Stimulated activated CD8-positive, alpha-beta memory T cell treated with anti-CD3 and anti-CD28 coated beads, Interleukin-7, amount 100 ng/mL, for 48 hours (primary cell): ENCODE measurements at places on chromosomes 4 and X.

DNA sequence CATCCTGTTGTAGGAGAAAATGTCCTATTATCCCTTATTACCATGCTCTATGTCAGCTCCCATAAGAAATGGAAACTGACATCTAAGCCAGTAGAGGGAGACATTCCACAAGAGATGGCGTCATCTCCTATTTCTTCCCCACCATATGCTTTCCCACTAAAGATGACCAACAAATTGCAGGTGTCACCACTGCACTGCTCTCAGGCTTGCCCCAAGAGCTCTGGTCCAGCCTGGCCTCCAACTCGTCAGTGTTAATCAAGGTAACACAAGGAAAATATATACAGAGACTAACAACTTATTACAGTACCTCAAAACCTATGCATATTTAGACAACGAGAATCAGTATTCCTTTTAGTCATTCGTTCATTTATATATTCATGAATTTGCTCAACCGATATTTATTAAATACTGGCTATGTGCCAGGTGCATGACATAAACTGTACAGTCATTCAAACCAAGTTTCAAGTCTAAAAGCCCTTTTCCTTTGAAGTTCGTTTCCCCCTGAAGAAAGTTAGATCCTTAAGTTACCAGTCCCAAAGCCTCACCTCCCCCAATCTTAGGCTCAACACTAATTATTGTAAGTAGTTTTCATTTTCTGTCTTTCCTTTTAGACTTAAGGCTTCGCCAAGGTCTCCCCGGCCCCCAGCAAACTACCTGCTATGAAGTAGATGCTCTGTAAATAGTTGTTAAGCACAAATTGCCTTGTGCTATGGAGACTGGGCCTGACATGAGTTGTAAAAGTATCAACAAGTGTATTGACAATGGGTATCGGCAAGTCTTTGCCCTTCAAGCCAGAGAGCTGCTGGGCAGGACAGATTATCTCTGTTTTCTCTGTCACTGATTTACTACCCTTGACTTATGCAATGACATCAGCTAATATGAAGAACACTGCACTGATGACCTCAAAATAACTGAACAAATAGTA, 3.1 kb upstream of the FGB start:
- no peak for DNase-seq

GRCh38 chr4:134691915-134692314, 490.3 kb upstream of the PABPC4L start:
- no peak for DNase-seq

DNA sequence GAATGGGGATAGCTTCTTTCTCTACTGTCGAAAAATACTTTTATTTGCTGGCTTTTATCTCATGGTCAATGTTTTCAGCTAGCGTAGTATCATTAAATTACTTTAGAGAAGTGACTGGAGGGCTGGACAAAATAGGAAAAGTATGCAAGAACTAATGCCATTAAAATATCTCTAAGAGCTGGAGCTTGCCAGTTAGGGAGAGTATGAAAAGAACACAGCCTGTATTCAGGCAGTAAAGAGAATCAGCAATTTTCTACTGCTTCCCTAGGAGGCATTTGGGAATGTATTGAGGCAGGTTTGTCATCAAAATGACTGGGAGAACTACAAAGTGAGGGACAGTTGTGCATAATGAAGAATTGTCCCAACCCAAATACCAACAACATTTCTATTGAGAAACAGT, 43.0 kb upstream of the FTHL17 start:
- no peak for DNase-seq

- DNase-seq = no peak
Measured at GRCh38 chrX:105711805-105712204, 110.5 kb upstream of the NRK start.

DNA sequence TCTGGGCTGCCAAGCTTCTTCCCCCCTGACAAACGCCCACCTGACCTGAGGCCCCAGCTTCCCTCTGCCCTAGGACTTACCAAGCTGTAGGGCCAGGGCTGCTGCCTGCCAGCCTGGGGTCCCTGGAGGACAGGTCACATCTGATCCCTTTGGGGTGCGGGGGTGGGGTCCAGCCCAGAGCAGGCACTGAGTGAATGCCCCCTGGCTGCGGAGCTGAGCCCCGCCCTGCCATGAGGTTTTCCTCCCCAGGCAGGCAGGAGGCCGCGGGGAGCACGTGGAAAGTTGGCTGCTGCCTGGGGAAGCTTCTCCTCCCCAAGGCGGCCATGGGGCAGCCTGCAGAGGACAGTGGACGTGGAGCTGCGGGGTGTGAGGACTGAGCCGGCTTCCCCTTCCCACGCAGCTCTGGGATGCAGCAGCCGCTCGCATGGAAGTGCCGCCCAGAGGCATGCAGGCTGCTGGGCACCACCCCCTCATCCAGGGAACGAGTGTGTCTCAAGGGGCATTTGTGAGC, 37.0 kb downstream of the HTRA3 start:
- DNase-seq = no peak

DNA sequence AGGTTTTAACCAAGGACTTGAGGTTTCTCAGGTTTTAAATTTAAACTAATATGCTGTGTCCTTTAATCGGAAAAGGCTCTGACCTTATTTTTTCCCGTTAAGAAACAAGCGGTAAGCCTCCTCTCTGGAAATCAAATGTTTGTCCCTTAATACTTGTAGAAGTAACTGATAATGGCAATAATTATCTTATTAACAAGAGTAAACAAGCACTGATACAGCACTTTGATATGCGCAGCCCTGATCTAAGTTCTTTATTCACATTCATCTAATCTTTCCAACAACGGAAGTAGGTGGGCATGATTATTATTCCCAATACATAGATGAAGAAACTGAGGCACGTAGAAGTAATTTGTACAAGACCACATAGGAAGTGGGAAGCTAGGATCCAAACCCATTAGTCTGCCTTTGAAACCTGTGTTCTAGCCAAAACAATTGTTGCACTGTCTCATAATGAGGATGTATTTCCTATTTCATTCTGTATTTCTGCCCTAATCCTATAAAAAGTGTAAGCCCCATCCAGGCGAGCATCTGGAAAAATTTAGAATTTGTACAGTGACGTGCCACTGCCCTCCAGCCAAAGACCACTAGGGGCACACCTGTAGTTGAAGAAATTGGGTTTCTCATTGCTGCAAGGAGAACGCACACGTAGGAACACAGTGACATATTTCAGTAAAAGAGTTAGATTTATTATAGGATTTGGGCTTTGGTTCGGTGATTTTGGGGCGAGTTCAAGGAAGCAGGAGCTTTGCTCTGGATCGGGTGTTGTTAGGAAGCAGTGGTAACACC, 606 bp downstream of the CXorf58 start:
- DNase-seq = no peak

- no peak for DNase-seq
Measured at GRCh38 chr4:17997129-17997528, 24.4 kb downstream of the LCORL start.

GRCh38 chr4:126328914-126329313, 1014.2 kb downstream of the FAT4 start:
- no peak for DNase-seq

DNA sequence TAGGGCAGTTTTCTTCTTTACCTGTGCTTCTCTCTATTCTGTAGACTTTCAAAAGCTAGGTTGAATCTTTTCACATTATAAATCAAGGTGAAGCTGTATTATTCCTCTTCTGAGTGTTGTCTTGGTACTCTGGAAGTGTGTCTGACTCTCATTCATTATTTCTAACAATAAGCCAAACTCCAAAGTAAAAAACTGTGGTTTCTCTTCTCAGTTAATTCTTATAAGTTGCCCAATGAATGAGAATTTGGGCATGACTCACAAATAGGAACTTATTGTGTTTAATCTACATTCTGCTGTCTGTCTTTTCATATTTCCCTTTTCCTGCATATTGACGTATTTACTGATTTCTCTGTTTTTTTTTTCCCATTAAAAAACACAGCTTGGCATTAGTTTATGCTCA, 714.5 kb downstream of the CCSER1 start:
- DNase-seq = no peak

- DNase-seq = no peak
Measured at GRCh38 chr4:142091691-142092182, 455.4 kb downstream of the IL15 start.

- DNase-seq = no peak
Measured at GRCh38 chr4:159282944-159283343, 180.1 kb downstream of the RAPGEF2 start.

DNA sequence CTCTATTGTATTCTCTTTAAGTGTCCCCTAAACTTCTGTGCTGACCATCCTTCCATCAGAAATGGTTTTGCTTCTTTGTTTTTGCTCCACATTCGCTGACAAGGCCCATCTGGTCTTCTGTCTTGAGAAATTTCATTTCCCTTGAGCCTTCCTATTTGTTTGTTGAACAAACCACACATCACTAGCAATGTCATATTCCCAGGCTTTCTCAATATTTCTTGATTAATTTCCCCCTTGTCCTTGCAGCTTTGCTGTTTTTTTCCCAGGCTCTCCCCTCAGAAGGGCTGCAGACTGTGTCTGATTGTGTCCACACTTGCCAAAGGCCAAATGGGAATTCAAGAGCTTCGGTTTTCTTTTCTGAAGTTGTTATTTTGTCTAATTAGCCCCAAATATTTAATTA, 158.9 kb downstream of the MID1IP1 start:
- no peak for DNase-seq

- no peak for DNase-seq
Measured at GRCh38 chrX:143663755-143664154, 27.9 kb upstream of the SLITRK4 start.

DNA sequence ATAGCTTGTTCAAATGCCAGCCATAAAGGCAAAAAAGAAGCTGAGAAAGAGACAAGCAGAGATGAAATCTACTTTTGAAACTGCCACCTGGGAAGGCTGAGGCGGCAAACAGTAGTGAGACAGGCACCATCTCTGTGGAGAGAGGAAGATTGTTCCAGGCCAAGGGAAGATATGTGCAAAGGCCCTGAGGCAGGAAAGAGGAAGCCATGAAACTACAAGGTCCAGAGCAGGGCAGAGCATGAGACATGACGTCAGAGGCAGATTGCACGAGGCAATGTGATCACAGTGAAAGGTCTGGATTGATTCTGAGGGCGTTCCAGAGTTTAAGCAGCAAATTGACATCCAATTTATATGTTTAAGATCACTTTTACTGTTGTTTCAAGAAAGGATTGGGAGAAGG, 226.1 kb downstream of the QDPR start:
- DNase-seq = no peak
